ENCODE measurements at places on chromosomes 1 and 21.

- DNase-seq, result no peak
Observed at GRCh38 chr1:46492269-46492853, 2.7 kb downstream of the DMBX1 start.

DNA sequence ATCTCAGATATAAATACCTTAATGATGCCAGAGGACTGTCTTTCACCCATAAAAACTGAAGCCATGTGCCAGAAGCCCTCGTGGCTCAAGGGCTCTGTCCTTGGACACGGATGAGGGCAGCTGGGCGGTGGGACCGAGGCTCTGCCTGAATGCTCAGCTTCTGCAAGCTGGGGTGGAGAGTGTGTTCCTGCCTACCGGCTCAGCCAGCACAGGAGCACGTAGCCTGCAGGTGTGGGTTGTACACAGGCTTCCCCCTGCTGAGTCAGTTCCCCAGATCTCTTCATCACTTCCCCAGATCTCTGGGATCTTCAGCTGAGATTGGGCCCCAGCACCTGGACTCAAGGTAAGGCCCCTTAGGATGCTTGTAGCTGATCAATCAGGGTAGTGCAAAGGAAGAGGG is 15.4 kb downstream of the KCNJ15 start:
- DNase-seq, result no peak

GRCh38 chr21:38303300-38303699 is 46.5 kb downstream of the KCNJ15 start:
- peak; percentile 100 for DNase-seq

DNA sequence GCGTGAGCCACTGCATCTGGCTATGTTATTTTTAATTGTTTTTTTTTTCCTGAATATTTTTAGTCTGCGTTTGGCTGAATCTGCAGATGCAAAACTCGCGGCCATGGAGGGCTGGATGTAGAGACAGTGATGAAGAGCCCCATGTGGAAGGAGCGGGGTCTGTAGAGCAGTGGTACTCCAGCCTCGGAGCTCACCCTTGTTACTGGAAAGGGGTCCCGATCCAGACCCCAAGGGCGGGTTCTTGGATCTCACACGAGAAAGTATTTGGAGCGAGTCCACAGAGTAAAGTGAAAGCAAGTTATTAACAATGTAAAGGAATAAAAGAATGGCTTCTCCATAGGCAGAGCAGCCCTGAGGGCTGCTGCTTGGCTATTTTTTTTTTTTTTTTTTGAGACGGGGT is 2.7 kb downstream of the TRPM2 start:
- DNase-seq, result no peak

DNA sequence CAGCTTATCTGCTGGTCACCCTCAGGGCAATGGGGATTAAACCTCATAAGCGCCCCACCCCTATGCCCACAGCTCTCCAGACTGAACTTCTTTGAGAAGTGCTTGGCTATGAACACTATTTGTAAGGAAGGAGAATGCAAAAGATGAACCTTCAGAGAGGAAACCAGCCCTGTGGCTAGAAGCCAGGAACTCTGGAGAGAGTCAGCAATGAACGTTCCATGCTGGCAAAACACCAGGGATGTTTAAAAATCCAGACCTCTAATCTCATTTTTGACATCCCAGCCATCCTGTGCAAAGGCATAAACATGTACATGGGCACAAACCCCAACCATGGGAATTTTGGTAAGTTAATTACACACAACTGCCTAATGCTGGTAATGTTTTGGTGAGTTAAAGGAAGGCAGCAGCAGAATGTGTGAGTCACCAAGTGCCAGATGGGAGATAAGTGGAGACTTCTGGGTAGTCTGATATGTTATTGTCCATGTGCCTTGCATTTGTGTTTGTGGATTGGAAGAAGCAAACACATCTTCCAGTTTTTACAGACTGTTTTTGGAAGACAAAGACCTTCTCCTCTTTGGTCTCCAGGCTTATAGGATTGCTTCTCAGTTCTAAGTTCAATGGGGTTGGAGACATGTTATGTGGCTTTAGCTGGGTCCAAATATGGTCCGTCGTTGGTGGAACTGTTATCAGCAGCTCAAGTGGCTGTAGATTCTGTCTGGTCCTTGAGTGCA is 174.1 kb upstream of the ETV3 start:
- DNase-seq, result peak; percentile 1

DNA sequence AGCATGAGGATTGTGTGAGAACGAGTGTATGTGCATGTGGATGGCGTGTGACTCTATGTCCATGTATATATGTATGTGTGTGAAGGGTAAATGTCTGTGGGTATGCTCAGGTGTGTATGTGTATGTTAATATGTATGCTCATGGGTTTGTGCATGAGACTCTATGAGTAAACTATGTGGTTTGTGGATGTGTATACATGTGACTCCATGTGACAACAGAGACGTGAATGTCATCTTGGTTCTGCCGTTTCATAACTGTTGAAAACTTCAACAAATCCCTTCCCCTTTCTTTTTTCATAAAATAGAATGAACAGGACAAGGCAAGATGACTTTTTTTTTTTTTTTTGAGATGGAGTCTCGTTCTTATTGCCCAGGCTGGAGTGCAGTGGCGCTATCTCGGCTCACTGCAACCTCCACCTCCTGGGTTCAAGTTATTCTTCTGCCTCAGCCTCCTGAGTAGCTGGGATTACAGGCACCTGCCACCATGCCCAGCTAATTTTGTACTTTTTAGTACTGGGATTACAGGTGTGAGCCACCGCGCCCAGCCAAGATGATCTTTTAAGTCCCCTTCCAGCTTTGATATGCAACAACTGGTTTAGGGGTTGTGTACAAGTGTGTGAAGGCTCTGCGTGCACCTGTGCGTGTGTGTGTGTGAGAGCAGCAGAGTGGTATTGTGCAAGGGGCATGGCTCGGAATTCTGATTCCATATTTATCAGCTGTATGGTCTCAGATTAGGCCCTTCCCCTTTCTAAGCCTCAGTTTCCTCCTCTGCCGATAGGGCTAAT is 106.3 kb downstream of the EBNA1BP2 start:
- DNase-seq, result no peak

DNA sequence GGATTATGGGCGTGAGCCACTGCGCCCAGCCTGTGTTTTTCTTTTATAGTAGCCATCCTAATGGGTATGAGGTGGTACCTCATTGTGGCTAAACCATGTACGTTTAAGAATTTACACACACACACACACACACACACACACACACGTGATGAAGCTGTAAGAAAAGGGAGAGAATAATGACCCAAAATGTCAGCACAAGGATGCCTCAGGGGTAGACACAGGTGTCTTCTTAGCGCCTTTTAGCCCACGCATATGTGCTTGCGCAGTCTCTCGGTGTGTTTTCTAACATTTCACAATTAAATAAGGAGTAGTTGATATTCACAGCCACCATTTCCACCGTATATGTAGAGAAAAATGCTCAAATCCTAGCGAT is 782 bp upstream of the PFKL start:
- peak; percentile 30 for DNase-seq

- peak; percentile 56 for DNase-seq
Observed at GRCh38 chr1:12495725-12496124, 122.3 kb downstream of the DHRS3 start.

- no peak for DNase-seq
Observed at GRCh38 chr1:181262069-181262468, 173.6 kb downstream of the IER5 start.

GRCh38 chr21:46095814-46096595 is 1.9 kb upstream of the COL6A2 start:
- DNase-seq, result no peak

DNA sequence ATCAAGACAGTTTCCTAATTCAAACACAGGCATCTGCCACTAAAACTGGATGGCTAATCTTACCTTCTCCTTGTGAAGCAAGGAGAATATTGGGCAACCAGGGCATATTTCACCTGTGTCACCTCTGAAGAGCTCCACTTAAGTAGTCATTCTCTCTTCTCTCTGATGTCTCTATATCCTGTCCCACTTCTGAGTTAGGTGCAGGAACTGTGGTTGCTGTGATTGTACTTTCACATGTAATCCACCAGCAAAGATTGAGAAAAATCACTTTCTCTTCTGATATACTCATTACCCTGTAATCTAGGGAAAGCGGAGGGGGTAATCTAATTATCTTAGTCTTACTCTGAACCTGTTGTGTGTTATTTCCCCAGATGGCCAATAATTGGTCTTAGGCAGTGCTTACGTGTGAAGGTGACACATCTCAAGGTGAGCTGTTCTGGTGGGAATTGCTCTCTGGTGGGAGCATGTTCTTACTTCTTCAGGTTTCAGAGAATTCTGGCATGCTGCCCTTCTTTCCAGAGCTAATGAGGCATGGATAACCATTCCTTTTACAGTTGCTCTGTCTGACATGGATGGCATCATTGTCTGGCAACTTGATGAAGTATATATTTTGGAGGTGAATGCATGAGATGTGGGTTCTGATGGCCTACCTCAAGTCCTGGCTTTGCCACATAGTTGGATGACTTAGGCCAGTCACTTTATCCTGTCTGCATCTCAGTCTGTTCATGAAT is 12.0 kb downstream of the XCL2 start:
- DNase-seq, result no peak

DNA sequence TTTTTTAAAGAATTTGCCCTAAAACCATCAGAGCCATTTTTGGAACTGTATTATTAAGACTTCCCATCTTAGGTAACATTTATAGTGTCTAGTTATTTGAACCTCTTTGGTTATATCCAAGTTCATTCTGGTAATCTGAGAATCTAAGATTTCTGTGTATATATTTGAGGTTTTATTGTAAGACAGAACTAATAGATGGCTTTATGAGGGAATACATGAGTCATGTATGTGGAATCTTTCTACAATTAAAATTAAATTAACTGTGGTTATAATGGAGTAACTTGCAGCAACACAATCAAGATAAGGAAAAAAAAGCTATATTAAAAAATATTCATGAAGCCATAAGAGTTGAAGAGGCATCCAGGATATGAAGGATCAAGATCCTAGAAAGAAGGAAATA is 92.1 kb downstream of the UBE2U start:
- peak; percentile 15 for DNase-seq

DNA sequence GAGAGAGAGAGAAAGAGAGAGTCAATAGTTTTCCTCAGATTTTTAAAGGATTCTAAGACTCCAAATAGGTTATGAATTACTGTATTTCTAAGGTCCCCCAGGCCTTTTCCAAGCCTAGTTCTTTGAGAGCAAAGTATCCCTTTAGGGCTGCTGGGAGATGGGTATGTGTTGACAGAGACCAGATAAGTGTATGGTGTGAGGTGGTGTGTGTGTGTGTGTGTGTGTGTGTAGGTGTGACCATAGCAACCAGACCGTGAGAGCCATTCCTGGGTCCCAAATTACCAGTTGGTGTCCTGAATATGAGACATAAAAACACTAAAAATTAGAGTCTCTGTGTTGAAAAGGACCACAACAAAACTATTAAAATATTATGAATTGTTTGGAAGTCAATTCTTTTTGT is 41.7 kb upstream of the DNAJC6 start:
- no peak for DNase-seq

DNA sequence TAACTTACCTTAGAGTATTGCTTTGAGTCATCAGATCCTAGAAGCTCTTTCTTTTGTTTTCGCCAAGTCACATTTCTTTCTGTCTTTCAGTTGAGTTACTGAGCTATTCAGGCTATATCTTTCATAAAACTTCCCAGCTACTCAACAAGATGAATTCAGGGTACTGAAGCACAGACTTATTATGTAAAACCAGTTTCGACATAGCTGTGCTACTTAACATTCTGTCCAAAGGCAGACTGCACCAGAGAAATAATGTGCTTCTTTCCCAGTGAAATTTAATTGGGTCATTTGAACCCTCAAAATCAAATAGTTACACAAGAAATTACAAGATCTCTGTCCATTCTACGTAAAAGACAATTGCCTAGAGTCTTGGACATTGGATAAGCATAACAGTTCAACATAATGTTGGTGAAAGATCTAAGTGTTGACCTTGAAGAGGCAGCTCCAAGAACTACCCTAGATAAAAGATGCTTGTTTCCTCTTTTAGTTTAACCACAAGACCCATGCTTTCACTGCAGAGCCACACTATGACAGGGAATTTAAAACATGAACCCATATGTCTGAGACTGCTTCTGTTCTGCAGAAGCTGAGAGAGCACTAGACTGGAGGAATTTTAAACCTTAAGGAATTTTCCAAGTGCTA is 163.2 kb downstream of the LRRC40 start:
- DNase-seq, result peak; percentile 83

DNA sequence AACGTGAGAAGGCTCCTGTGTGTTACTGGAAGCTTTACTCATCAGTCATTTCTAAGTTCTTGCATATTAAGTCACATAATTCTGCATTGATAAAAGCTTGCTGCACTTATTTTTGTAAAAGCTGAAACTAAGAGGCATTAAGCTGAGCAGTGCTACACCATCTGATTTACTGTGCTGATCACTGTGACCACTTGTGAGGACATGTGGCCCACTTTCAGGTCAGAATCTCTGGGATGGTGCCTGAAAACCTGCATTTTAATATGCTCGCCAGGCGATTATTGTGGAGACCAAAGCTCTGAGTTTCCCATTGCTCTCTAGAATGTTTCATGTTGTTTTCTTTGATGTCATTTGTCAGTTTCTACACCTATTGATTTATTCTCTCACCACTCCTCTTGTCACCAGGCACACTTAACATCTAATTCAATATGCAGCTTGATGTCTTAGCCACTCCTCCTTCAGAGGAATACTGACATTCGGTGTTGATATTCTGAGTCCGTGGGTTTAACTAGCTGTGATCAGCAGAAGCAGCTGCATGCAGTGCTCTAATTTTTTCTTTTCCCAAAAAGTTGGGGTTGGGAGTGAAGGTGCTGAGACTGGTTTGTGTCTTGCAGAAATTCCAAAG is 85.3 kb downstream of the RAVER2 start:
- DNase-seq, result no peak

DNA sequence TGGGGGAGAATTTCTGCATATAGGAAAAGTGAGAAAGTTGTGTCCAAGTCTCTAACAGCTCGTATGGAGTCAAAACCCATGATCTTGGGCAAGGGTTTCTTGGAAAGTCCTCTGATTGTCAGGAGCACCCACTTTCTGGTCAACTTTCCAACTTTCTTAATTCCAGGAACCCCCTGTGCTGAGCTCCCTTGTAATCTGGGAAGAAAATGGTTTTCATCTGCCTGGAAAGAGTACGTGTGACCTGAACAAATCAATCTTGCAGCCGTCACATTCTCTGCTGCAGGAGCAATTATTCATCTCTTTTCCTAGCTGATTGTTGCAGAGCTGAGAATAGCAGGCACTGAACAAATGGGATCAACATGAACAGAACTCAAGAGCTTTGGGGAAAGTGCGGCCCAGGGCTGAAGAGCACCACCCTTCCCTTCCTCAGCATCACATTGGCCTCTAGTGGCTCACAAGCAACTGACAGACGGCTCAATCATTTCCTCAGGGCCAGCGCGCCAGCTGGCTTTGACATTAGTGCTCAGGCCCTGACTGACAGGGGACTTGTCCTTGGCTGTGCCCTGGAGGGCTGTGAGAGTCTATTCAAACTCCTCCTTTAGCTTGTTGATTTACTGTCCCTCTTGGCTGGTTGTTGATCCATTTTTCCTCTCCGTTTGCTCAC is 295.2 kb downstream of the HLX start:
- no peak for DNase-seq

- DNase-seq, result no peak
Observed at GRCh38 chr1:38804062-38804886, 55.3 kb downstream of the RRAGC start.

- peak; percentile 48 for DNase-seq
Observed at GRCh38 chr1:67793562-67793961, 39.7 kb downstream of the GNG12 start.

GRCh38 chr1:160708118-160708517 is 3.5 kb downstream of the CD48 start:
- no peak for DNase-seq

All from amniotic epithelial cell (primary cell).